ENCODE measurements at places on chromosomes 12 and 14.

- DNase-seq = no peak
These were observed 302.5 kb upstream of the AMIGO2 start for GRCh38 chr12:47382305-47382704.

- DNase-seq = no peak
These were observed 229.7 kb upstream of the NPAS3 start for GRCh38 chr14:32709027-32709426.

DNA sequence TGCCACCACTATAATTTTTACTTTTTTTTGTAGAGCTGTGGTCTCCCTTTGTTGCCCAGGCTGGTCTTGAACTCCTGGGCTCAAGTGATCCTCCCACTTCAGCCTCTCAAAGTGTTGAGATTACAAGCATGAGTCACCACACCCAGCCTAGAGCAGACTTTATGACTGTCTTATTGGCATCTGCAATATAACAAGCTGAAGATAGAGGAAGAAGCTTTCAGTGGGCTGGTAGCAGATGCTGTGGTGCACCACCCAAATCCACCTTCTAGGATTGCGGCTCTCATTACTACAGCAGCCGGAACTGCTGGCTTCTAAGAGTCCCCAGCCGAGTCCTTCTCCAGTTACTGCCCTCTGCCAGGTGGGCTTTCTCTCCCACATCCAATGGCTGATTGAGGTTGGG is 7.6 kb upstream of the STK38L start:
- no peak for DNase-seq

DNA sequence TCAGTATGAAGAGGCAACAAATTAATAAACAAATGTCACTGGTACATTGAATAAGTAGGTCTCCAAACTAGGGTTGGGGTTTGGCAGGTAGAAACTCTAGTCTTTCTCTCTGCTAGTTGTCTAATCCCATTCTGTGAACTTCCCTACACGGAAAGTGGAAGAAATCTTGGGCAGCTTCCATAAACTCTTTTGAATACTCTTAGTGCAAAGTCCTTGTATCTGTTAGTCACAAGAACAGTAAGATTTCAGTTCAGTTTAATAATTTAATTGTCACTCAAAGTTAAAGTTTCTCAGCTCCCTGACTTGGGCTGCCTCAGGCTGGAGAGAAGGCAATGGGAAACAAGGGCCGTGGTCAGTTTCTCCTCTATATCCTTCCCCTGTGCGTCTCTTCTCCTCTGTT is 135.4 kb upstream of the MDM1 start:
- no peak for DNase-seq

GRCh38 chr12:79658221-79658620 is 32.5 kb downstream of the PAWR start:
- DNase-seq = no peak

DNA sequence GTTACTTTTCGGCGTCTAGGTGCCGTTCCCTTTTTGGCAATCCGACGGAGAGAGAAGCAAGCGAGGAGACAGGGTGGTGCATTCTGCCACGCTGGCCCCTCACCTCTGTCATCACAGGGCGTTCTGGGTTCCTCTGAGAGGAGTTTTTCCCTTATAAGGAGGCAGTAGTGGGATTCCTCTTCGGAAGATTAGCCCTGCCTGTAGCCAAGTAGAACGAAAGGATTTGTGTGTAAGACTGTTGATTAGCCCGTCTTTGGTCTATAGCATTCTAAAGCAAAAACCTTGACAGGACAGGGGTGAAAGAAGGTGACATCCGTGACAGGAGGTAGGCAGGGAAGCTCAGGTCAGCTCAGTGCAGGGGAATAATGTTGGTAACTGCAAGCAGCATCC is 9.1 kb upstream of the NEMF start:
- no peak for DNase-seq

DNA sequence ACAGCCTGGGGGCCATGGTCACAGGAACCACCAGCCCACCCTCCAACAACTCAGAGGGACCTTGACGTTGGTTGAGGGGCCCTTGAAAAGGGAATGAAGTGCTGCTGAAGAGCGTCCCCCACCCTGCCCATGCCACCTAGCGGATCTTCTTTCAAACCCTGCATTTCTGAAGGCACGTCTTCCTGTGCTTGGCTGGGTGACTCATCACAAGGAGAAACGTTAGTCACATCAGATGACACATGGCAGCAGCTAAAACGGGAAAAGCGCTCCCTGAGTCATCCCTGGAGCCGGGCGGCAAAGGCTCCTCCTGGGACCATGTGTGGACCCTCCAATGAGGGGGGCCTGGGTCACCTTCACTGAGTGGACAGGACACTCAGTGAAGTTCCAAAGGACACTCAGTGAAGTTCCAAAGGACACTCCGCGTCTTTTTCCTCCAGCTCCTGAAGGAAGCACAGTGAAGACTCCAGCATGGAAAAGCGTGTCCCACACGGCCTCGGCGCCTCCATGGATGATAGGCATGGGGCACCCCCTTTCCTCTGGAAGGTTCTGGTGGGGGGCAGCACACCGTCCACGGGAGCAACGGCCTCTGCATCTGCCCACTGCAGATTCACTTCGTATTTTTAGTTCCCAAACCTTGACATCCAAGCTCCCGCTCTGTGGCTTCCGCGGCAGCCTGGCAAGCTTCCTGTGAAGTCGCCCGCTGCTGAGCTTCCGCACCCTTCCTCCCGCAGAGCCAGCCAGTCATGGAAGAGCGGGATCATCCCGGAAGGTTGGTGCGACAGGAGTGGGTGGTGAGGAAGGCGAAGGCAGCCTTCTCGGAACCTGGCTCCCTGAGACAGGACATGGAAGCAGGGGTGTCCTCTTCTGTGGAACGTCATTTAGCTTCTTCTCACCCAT is 383.4 kb downstream of the VRK1 start:
- no peak for DNase-seq

DNA sequence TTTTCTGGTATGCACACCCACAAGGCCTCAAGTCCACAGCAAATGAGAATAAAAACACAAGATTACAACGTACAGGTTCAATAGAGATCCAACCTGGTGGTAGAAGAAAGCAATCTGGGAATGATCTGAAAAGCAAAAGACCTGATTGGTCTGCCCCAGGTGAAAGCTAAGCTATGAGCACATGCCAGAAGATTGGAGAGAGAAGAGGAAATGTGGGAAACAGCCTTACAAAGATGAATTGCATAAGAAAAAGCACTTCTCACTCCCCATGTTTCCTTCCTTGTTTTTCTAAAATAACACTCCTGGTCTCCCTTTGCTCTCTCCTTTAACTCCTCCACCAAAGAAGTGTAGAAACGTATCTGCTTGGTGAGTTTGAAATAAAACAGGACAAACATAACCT is 77.3 kb upstream of the ANO6 start:
- no peak for DNase-seq

DNA sequence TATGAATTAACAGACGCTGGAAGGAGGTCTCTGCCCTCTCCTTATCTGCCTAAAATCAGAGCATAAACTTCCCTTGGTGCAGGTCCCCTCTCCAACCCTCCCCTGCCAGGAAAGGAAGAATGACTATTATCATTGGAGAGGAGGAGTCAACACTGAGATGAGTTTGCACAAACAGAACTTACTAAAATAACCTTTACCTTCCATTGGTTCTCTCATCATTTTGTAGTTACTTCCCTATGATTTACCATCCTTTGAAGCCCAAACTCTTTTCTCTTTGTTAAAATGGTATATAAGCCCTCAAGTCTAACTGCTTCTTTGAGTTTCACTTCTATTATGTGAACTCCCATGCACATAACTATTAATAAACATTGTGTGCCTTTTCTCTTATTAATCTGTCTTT is 64.2 kb upstream of the EEA1 start:
- DNase-seq = no peak

GRCh38 chr12:113271853-113272561 is 50.7 kb downstream of the TPCN1 start:
- no peak for DNase-seq

DNA sequence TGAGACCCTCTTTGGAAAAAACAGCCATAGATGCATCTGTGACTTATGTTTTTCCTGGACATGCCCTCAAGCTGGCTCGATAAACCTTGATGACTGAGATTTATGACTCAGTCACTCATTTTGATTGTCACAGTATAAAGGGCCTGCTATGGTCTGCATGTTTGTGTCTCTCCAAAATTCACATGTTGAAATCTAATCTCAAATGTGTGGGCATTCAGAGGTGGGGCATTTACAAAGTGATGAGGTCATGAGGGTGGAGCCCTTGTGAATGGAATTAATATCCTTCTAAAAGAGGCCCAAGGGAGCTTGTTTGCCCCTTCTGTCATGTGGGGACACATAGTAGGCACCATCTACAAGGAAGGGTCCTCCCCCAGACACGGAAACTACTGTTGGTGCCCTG is 372.9 kb downstream of the APAF1 start:
- no peak for DNase-seq

- DNase-seq = no peak
These were observed 42.8 kb downstream of the HNRNPC start for GRCh38 chr14:21226467-21226866.

- DNase-seq = no peak
These were observed 66.4 kb upstream of the FLRT2 start for GRCh38 chr14:85463512-85463911.

- DNase-seq = no peak
These were observed 28.8 kb upstream of the CEP83 start for GRCh38 chr12:94488463-94488862.

DNA sequence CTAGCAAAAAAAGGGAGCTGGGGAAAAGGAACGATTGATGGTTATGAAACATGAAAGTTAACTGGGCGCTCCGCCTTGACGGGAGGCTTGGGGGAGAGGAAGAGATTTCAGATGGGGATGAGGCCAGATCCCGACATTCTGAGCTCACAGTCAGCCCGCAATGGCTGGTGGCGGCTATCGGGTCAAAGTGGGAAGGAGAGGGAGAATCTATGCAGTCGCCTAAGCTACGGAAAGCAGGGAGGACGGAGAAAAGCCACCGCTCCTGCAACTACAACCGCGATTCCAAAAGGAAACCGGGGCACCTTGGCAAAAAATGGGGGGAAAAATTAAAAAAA is 502 bp downstream of the MPHOSPH9 start:
- no peak for DNase-seq

DNA sequence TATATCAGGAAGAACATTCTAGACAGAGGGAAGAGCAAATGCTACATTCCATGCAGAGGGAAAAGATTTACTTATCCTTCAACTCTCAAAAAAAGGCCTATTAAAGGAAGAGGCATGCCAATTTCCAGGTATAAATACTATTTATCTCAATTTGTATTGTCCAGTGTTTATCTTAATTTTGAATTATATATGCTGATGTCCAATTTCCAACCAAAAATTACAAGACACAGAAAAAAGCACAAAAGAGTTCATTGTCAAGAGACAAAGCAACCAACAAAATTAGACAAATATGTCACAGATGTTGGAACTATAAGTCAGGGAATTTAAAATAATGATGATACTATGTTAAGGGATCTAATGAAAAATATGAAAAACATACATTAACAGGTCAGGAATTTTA is 286.6 kb upstream of the SFSWAP start:
- DNase-seq = no peak

GRCh38 chr14:101116065-101116464 is 212.5 kb upstream of the RTL1 start:
- no peak for DNase-seq

DNA sequence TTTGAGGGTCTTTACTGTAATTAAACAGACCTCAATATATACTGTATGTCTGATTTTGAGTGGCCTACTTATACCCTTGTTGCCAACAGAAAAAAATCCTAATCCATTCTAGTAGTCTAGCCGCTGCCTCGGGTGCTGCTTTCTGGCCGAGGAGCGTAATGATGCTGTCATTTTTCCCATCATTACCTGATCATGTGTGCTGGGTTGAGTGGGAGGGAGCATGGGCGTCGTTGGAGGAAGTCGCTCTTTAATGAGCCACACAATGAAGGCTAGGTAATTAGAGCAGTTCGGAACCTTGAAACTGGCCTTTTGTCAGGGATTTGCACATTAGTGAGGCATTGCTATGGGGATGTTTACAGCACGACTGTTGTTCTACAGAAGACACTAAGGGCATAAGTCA is 76.1 kb upstream of the RFX4 start:
- DNase-seq = no peak

- peak; percentile 100 for DNase-seq
These were observed 422 bp upstream of the AK7 start for GRCh38 chr14:96391293-96392118.

DNA sequence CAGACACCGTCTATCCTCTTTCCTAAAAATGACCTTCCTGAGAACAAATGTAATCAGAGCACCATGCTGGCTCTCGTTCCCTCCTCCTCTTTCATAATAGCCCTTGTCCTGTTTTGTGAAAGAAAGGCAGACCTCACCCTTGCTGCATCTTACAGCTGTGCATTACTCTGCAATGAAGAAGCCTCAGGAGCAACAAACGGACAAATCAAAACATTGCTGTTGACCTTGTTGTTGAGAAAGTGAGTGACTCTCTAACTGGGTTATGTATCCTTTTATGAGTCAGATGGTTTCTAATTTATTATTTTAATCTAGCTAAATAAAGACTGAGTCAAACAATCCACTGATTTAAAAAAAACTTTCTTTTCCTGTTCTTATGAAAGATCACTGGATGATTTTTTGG is 180.9 kb downstream of the RPS29 start:
- no peak for DNase-seq

DNA sequence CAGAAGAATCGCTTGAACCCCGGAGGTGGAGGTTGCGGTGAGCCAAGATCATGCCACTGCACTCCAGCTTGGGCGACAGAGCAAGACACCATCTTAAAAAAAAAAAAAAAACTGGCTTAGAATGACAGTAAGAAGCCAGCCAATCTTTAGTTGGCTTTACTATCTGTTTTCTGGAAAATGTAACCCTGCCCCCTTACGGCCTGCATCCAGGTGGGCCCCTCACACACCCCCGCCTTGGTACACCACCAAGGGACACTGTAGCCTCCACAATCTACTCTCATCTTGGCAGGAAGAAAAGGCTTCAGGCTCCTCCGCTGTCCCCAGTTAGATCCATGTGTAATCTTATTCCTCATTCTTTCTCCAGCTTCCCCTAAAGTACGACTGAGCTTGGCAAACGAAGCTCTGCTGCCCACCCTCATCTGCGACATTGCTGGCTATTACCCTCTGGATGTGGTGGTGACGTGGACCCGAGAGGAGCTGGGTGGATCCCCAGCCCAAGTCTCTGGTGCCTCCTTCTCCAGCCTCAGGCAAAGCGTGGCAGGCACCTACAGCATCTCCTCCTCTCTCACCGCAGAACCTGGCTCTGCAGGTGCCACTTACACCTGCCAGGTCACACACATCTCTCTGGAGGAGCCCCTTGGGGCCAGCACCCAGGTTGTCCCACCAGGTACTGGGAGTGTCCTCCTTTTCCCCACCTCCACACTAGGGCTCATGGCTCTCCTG is 6.6 kb downstream of the TAPBPL start:
- no peak for DNase-seq

DNA sequence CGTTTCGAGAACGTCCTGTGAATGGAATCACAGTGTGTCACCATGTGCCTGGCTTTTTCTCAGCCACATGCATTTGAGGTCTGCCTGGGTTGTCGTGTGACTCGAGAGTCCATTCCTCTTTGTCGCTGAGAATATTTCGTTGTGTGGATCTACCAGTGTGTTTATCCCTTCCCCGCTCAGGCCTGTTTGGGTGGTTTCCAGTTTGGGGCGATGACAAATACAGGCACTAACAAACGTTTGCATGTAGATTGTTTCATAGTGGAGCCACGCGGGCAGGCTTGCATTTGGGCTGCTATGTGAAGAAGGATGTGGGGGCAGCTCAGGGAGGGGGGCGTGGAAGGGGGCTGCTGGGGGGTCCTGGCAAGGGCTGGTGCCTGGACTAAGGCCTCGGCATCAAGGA is 14.1 kb downstream of the RIN3 start:
- no peak for DNase-seq

- DNase-seq = no peak
These were observed 105.2 kb upstream of the ATF7IP start for GRCh38 chr12:14260011-14260993.
